ENCODE measurements at places on chromosomes 5 and 9.

DNA sequence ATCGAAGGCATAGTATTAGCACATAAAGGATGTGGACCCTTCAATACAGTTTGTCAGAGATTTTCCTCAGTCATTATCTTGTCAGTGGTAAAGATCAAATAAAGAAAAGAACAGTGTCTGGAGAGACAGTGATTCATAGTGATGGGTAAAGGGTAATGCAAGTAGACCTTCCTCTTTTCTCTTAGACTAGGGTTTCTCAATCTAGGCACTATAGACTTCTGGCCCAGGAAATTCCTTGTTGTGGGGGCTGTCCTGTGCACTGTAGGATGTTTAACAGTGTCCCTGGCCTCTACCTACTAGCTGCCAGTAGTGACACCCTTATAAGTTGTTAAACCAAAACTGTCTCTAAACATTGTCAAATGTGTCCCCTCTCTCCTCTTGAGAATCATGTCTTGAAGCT, 6.9 kb downstream of the CAMK4 start:
- DNase-seq = no peak

- DNase-seq = no peak
Measured at GRCh38 chr9:91923145-91923544, 26.9 kb downstream of the ROR2 start.

DNA sequence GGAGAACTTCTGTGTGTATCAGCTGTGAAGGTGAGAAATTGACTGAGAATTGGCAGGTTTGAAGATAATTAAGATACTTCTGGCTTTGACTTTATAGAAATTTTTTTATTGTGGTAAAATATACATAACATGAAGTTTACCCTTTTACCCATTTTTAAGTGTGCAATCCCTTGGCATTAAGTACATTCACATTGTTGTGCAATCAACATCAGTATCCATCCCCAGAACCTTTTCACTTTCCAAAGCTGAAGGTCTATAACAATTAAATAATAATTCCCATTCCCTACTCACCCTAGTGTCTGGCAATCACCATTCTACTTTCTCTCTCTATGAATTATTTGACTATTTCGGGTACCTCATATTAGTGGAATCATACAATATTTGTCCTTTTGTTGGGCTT, 69.9 kb downstream of the ACTBL2 start:
- DNase-seq = no peak

DNA sequence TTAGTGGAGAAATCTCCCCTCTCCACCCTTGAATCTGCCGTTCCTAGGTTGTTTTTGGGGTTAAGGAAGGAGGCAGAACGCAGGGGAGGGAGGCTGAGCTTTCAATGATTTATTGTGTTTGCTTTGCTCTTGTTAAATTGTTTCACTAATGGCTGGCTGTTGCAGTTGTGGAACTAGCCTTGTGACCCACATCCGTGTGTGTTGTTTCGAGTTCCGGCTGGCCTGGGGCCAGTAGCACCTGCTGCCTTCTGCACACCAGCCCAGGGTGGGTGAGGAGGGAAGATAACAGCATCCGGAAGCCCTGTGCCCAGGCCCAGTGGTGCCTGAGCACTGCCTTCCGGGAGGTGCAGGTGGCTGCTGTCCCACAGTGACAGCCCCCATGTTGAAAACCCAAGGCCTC, 3.6 kb downstream of the ERGIC1 start:
- peak; percentile 20 for DNase-seq

DNA sequence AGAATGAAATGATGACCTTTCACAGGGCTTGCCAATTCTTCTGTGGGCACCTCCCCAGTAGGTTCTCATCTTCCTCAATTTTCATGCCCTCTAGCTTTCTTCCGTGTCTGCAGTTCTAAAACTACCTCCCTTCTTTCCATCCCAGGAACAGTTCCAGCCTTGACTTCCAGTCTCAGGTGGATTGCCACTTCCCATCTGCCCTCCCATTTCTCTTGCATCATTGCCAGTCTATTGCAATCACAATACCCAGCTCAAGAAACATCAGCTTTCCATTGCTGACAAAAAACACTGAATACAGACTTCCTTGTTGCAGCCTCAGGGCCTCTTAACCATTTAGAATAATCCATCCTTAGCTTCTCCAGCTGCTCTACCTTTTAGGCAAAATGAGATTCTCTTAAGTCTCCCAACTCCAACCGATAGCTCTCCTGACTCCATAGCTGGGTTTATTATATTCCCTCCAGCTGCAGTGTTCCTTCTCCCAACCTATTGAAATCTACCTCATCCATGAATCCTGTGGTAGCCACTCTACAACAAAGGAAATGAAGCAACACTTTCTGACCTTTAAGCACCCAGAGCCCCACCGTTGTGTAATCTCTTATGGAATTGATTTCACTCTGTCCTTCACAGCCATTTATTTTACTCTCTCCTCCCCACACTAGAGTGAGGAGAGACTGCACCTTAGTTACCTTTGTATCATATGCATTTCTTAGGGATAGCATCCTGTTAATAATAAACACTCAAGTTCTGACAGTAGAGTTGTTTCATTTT, 75.6 kb upstream of the PCA3 start:
- no peak for DNase-seq

- no peak for DNase-seq
Measured at GRCh38 chr9:6522263-6522662, 109.3 kb downstream of the UHRF2 start.

DNA sequence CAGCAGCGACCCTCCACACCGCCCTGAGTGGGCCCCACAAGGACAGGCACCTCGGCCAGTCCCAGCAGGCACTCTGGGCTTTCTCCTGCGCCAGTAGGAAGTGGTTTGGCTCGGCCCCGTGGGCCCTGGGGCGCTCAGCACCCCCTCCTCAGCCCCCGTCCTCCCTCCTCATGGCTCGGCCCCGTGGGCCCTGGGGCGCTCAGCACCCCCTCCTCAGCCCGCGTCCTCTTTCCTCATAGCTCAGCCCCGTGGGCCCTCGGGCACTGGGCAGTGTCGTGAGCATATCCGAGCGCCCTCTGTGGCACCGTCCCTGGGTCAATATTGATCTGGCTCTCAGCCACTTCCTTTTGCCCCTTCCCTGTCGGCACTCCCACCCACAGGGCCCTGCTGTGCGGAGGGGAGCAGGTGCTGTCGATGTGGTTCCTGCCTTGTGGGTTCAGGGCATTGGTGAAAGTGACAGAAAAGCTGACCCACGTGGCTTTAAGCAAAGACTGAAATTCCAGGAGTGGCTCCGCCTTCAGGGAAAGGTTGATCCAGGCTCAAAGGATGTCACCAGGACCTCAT, 5.5 kb upstream of the SCGB3A1 start:
- no peak for DNase-seq

- DNase-seq = no peak
Measured at GRCh38 chr5:111960476-111961215, 203.7 kb upstream of the NREP start.

DNA sequence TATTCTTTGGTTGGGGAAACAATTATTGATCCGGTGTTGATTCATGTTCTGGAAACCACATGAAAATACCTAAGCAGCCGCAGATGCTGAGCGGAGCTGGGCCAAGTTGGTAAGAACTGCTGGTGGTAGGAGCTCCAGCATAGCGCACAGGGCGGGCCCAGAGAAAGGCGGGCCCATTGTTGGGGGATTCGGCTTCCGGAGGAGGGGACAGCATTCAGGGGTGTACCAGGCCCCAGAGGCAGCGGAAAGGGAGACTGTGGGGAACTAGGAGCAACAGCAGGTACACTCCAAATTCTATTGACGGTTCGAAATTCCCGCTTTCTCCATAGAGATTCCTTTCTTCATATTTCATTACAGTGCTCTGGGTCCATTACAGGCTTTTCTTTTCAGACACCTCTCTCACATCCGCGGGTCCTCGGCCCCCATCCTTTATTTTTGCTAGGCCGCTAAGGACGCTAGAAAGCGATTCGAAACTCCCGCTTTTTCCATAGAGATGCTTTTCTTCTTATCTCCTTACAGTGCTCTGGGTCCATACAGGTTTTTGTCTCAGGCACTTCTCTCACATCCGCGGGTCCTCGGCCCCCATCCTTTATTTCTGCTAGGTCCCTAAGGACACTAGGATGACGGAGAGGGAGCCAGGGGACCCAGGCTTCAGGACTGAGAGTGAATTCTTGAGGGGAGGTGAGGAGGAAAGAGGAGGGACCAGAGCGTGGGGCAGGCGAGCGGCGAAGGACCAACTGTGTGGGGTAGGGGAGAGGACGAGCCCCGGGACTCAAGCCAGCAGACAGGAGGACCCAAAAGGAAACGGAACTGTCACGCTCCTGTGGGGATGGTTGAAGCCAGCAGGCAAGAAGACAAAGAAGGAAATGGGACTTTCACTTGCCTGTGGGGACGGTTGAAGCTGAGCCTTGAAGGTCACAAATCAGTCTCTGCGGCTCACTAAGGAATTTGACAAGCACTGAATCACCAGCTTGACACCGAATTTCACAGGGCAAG, at the start of gene CCDC152:
CCDC152 (plus strand) TSS at position 213 of the 996 bp plus-strand sequence. CDS start 2,304 bp downstream, outside the sequence.
- peak; percentile 31 for DNase-seq

- no peak for DNase-seq
Measured at GRCh38 chr5:137084016-137084415, 415.1 kb downstream of the SPOCK1 start.

- no peak for DNase-seq
Measured at GRCh38 chr5:170426786-170427185, 37.6 kb upstream of the KCNMB1 start.

GRCh38 chr9:134455934-134456755, 129.9 kb downstream of the RXRA start:
- DNase-seq = peak; percentile 56

- no peak for DNase-seq
Measured at GRCh38 chr9:281741-282645, 67.3 kb downstream of the DOCK8 start.

- no peak for DNase-seq
Measured at GRCh38 chr9:22170556-22170955, 161.5 kb upstream of the CDKN2B start.

DNA sequence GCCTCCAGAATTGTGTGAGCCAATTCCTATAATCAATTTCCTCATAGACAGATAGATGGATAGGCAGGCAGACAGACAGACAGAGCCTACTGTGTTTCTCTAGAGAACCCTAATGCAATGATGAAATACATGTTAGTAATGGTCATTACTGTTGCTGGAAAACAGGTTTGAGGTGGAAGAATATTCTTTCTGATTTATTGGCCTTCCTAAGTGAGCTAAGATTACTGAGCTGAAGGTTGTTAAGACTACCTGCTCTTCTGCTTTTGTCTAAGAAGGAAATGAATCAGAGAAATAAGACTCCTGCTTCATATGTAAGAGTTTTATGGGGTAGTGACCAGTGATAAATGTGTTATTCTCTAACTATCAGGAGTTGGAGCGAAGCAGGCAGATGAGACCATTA, 219.9 kb downstream of the ELAVL2 start:
- DNase-seq = no peak

DNA sequence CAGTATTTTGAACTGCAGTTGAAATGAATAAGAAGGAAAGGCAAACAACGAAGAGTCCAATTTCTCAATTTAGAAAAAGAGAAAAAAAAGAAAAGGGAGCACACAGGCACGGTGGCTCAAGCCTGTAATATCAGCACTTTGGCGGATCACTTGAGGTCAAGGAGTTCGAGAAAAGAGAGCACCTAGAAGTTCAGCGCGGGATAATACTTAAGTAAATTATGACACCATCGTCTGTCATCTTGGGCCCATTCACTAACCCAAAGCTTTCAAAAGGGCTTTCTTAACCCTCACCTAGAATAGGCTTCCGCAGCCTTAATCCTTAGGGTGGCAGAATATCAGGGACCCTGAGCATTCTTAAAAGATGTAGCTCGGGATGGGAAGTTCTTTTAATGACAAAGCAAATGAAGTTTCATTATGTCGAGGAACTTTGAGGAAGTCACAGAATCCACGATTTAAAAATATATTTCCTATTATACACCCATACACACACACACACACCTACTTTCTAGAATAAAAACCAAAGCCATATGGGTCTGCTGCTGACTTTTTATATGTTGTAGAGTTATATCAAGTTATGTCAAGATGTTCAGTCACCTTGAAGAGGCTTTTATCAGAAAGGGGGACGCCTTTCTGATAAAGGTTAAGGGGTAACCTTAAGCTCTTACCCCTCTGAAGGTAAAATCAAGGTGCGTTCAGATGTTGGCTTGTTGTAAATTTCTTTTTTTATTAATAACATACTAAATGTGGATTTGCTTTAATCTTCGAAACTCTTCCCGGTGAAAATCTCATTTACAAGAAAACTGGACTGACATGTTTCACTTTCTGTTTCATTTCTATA, 602 bp upstream of the CD274 start:
- DNase-seq = no peak

DNA sequence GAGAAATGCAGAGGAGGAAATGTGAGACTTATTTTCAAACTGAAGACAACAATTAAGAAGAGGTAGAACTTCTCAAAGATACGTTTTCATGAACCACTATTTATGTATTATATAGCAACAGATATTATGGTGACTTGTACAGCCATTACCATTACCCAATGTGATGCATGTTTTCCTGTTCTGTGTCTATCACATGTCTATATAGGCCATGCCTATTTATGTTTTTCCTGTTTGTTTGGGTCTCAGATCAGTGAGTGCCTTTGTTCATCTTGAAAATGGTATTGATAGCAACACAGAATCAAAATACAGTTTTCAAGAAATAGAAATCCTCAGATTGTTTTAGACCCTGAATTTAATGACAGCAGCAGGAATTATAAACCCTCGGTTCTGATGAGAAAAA, 44.0 kb downstream of the DAPK1 start:
- DNase-seq = no peak

DNA sequence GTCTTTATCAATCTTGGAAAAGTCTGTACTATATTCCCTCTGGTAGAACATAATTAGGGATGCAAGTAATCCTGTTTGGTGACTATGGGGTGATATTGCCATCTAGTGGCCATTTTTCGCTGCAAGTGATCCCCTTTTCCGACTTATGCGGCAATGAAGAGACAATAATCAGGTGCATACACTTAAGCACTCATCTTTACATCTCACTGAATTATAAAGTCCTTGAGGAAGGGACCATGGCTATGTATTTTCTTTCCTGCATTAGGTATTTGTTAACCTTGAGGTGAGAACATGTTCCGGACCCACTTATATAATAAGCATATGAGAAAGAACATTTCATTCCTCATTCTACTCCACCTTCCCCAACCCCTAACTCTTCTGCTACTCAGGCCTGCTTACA, 19.6 kb upstream of the LIX1 start:
- DNase-seq = peak; percentile 27

DNA sequence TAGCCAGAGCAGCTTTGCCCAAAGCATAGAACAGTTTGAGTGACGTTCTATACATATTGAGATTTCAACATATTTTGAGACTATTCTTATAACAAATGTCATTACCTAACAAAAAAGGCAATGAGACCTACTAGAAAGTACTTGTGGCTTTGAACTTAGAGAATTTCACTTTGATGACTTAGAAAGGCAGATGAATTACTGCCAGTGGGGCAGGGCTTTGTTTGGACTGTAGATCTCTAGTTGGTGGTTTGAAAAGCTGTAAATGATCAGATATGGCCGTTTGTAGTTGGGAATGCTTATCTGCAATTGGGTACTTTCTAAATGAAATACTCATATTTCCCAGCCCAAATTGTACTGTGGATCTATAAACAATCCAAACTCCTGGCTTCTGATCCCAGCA, 28.1 kb downstream of the SOX30 start:
- DNase-seq = no peak

GRCh38 chr5:176736301-176736930, 73.9 kb upstream of the UNC5A start:
- no peak for DNase-seq

Data from effector CD8-positive, alpha-beta T cell (primary cell).